ENCODE measurements at places on chromosomes 2 and 18.

DNA sequence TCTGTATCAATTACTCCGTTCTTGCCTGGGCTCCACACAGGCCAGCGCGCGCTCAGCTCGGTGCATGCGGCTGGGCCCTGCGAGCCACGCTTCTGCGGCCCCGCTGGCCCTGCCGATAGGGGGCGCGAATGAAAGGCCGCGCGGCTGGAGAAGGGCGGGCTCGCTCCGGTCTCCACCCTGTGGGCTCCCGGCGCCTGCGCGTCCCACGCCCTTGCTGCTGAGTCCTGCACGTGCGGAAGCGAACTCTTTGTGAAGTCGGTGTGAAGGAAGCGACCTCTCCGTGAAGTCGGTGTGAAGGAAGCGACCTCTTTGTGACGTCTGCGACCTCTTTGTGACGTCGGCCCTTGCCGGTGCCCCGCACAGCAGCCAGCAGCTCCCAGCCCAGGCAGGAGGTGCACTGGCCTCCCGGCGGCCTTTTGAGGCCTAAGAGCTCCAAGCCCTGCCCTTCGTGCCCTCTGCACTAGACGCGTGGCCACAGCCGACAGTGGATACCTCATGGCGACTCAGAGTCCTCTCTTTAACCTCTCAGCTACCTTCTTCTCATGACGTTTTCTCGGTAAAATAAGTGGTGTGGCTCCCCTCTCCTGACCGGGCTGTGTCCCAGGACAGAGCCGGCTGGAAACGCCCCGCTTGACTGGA is 391.9 kb upstream of the RAB6C start:
- no peak for DNase-seq

DNA sequence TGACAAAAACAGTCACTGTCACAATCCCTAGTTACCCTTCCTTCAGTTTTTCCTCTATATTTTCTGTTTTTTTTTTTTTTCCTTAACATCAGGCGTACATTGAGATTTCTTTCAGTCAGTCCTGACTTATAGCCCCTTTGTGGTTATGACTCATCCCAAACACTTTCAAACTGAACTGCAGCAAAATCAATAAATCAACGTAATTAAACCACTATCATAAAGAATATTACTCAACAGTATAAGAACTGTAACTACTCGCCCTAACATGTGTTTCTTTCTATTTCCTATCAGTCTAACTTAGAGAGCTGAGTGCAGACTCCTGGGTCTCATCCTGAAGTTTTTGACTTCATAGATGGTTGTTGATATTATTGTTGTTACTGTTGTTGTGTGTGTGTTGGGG is 523.5 kb downstream of the LRRTM4 start:
- no peak for DNase-seq

GRCh38 chr2:35788543-35788942 is 567.0 kb upstream of the CRIM1 start:
- DNase-seq: no peak

GRCh38 chr18:37179384-37179783 is 350.5 kb downstream of the KIAA1328 start:
- no peak for DNase-seq

GRCh38 chr2:104473546-104473945 is 380.4 kb upstream of the POU3F3 start:
- no peak for DNase-seq

DNA sequence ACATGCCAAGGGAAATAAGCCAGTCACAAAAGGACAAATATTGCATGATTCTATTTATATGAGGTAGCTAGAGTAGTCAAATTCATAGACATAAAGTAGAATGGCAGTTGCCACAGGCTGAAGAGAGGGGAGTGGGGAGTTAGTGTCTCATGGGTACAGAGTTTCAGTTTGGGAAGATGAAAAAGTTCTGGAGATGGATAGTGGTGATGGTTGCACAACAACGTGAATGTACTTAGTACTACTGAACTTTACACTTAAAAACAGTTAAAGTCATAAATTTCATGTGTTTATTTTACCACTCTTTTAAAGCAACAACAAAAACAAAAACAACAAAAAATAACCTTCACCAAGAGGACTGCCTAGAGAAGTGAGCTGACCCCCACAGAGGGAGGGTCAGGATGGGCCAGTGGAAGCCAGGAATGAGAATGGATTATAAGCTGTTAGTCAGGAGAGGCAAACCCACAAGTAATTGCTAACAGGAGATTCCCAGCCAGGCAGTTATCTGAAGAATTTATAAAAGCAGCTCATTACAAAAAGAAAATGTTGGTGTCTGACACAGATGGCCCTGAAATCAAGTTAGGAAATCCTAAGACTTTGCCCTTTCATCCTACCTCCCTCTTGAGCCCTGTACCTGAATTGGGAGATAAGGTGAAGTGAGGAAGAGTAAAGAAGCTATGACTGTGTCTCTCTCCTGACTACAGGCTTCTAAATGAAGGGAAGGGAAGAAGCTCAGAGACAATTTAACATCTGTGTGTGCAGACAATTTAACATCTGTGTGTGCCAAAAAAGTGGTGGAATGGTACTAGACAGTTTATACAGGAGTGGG is 263.4 kb downstream of the PDE11A start:
- no peak for DNase-seq

- no peak for DNase-seq
Measured at GRCh38 chr18:32769586-32770053, 3.2 kb downstream of the KLHL14 start.

DNA sequence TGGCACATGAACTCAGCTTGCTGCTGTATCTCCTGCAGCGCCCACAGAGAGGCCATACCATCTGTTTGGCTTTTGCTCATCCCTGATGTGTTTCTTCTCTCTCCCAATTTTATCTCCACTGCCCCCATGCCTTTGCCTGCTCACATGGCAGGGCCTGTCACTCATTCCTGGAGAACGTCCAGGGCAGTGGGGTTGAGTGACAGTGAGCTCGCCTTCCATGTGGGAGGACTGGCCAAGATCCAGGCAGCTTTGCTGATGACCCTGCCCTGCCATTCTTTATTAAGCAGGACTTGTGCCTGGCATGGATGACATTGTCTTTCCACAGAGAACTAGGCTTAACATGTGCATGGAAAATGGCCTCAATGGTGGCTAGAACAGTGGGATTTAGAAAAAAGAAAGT is 230.5 kb upstream of the THSD7B start:
- DNase-seq: no peak

- no peak for DNase-seq
Measured at GRCh38 chr2:65746931-65747675, 314.7 kb upstream of the SPRED2 start.

DNA sequence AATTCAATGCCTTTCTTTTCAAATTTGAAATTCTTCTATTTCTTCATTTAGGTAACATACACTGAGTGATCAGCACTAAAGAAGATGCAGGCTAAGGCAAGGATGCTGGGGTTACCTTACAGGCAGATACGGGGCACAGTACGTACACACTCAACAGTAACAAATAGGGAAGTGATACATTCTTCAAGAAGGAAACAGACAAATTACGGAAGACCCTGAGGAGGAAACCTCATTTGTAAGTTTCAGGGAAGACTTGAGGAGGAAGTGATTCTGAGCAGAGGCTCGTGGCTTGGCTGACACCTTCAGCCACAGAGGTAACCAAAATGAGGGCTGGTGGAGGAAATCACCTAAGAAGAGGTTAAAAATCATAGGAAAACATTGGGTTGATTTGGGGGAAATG is 1108.3 kb upstream of the KLHL29 start:
- DNase-seq: no peak

DNA sequence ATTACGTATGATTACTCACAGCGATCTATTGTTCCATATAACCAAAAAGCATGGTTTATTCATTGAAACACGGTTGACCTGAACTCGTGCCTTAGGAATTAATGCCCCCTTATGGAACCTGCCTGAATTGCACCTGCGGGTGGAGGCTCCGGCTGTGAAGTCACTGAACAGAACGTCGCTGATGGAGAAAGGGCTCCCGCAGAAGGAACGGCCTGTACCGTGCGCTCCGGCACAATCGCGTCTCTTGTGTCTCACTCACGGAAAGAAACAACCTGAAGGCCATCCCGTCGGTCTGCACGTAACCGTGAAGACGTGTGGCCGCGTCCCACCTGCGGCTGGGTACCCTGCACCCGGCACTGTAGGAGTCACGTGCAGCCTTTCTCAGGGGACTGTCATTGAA is 133.1 kb downstream of the NFATC1 start:
- peak; percentile 78 for DNase-seq

DNA sequence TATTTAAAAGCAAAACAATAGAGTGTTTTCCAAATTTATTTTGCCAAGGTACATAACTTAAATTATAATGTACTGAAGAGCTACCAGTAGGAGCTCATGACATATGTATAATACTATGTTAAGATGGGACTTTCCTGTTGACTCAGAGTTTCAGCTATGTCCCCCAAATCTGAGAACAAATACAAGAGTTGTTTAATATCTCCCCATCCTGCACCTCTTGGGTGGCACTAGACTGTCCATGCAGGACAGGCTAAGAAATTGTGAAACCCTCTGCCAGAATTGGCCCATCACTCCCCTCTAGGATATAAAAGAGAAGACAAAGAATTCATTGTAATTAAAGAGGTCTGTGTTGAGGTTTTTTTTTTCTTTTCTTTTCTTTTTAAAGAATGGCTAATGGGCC is 21.7 kb upstream of the CTAGE1 start:
- no peak for DNase-seq

- no peak for DNase-seq
Measured at GRCh38 chr18:66587430-66587829, 16.5 kb downstream of the CDH19 start.

DNA sequence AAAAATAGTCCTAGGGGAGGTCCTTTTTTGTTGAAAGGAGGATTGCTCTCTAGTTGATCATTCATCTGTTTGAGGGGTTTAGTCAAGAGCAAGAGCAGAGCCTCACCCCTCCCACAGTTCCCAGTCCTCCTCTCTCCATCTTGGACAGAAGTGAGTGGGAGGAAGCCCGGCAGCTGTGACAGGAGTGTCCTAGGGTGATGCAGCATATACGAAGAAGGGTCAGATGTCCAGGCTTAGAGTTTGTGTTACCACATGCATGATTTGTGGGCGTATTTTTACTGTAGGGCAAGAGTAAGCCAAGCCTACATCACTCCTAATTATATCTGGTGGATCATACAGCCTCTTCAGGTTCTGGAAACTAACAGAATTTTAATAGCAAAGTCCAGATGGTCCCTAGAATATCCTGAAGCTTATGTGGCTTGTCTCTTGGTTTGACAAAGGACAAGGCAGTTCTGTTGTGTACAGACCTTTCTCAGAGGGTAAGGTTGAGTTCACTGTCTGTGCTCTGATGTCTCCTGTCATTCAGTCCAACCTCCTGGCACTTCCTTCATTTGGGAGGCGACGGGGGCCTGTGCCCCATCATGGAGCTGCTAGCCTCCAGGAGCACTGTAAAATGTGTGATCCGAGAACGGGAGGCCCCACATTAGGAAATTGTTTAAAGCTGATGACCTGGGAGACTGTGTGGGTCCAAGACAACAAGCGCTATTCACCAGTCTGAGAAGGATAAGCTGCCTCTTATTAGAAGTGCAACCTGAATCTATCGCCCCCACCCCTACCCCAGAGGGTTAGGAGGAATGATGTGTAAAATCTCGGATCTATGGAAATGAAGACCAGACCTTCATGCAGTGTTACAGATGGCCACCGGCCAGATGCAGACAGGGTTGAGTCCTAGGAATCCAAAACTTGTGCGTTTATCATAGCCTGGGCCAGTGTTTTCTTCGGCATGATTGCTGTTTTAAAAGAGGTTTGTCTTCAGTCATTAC is 6.9 kb downstream of the CEP68 start:
- DNase-seq: no peak

DNA sequence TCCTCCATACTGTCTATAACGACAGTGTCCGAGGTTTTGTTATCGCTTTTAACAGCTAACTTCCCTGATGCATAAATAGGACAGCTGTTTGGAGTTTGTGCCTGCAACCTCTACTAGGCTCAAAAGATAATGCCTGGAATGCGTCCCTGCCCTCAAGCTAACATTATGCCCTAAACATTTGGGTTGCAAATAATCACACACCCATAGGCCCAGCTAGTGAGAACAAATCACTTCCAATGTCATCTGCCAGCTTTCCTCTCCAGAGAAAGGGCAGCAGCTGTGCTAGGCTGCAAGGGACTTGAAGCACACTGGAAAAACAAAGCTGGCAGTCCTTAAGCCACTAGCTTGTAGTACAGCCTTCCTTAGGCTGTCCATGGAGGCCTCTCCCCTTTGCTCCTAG is 201.8 kb upstream of the LYPD1 start:
- no peak for DNase-seq

DNA sequence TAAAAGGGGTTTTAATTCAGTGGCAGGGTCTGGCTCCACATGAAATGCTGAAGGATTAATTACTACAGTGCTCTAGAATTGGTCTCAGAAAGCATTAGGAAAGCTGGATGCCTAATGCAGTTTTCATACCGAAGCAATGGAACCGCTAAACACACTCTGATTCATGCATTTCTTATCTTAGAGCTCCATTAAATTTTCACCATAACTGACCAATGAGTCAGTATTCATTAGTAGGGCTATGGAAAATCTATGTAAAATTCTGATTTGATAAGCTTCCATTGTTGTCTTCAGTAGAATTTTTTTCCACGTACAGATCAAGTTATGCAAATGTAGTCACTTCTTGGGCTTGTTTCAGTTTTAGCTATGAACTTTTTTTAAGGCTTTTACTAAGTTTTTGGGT is 359.9 kb downstream of the ARHGAP15 start:
- no peak for DNase-seq

DNA sequence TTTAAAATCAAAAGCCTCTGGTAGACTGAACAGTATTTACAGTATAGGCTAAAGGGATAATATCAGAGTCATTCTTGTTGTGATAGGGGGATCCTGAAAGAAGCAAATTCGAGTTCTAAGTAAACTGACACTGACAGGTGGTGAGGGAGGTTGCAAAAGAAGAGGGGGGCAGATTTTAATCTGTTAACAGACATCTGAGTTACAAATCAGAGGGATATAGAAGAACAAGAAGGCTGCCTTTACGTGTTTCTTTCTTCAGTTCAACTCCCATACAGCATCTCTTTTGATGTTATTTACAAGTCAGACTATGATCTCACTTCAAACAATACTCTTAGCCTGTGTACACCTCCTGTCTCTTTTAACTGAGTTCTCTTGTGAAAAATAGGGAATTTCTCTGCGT is 16.3 kb upstream of the ITGA4 start:
- DNase-seq: no peak

- DNase-seq: no peak
Measured at GRCh38 chr2:152320814-152321213, 14.2 kb upstream of the FMNL2 start.

DNA sequence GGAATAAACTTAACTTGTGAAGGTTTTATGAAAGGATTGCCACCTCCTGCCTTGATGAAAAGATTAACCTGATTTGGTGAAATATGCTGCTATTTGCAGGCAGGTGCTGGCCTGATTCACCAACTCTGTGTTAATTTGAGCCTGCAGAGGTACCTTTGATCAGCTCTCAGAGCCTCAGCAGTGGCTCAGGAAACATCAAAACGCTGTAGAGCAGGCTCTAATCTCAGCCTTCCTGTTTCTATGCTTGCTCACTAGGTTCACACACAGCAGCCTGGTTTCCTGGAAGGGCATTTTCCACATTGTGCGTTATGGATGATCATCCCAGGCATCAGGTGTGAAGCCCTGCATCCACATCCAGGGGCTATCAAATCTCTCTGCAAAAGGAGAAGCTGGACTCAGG is 16.9 kb downstream of the TGIF1 start:
- no peak for DNase-seq

Data from CD4-positive, alpha-beta T cell treated with Interleukin-1 beta for 1 hour (primary cell).